Uterus (tissue), 4 donors: ENCODE measurements at places on chromosomes 4 and X. TPM values are rescaled to one million over a fixed set of nuclear protein-coding genes. Genes with fewer than 3 reads are reported as not detected.

Gene DUSP9
- not detected for total RNA-seq

Gene TRIML2
- total RNA-seq: not detected

Gene ZNF827
- total RNA-seq: 7.7 TPM

Gene BEND4
- total RNA-seq: 0.29 TPM

Gene NCAPG
- 2.9 TPM for total RNA-seq

DNA sequence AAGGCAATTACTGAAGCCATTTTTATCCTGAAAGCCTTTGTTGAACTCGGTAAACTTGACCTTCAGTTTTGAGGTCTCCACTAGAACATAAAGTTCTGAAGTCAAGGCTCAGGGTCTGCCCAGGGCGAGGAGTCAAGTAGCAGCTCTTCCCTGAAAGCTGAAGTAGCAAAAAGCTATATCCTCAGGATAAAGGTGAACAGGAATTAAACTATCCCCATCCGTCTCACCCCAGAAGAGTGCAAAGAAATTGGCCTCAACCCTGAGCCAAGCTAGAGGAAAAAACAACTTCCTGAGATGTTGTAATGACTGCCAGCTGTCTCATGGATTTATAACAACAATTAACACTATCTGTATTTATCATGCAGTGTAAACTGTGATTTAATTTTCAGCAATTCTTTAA is 590.8 kb downstream of the SPRY1 start:
- no peaks in the 10 kb centered on the region for H3K4me1 ChIP-seq
- no peaks in the 10 kb centered on the region for H3K36me3 ChIP-seq
- no peak overlapping the region for H3K4me3 ChIP-seq
- DNase-seq: no peak

- no peaks in the 10 kb centered on the region for H3K36me3 ChIP-seq
- no peak overlapping the region for H3K4me3 ChIP-seq
- no peaks in the 10 kb centered on the region for H3K4me1 ChIP-seq
- H3K27me3 ChIP-seq: no peaks in the 10 kb centered on the region
- H3K27ac ChIP-seq: no peak overlapping the region
- DNase-seq: no peak
Observed at GRCh38 chr4:71009086-71009485, 15.6 kb downstream of the DCK start.

- H3K27me3 ChIP-seq: no peaks in the 10 kb centered on the region
- no peak overlapping the region for H3K27ac ChIP-seq
- H3K4me1 ChIP-seq: no peaks in the 10 kb centered on the region
Observed at GRCh38 chr4:114364857-114365256, 233.8 kb upstream of the UGT8 start.
